Caudate nucleus (tissue), 63 donors: ENCODE measurements at places on chromosomes 1 and 21.
A peak's percentile ranks its signal among the peaks of the same experiment; 100 is the strongest.

DNA sequence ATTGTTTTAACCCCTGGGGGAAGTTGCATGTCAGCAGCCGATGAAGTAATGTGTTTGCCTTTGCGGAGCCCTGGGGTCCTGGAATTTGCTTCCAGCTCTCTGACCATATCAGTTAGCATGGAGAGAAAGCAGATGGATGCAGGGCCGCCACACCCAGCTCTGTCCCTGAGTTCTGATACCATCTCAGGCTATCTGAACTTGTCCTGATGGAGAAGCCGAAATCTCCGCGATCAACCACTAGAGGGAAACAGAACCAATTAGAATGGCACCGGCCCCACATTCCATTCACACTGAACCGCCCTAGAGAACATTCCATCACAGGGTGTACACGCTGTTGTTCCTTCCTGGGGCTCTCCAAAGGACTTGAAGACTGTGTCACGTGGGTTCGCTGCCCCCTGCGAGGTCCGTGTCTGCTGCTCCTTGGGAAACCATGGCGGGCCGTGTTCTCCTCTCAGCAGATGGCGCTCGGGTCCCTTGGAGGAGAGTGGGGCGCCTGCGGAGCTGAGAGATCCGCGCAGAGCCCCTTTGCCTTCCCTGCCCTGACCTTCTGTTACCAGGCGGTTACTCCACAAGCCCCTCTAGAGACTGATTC, 75.4 kb downstream of the ABCA4 start:
- DNase-seq, result peak; percentile 35

DNA sequence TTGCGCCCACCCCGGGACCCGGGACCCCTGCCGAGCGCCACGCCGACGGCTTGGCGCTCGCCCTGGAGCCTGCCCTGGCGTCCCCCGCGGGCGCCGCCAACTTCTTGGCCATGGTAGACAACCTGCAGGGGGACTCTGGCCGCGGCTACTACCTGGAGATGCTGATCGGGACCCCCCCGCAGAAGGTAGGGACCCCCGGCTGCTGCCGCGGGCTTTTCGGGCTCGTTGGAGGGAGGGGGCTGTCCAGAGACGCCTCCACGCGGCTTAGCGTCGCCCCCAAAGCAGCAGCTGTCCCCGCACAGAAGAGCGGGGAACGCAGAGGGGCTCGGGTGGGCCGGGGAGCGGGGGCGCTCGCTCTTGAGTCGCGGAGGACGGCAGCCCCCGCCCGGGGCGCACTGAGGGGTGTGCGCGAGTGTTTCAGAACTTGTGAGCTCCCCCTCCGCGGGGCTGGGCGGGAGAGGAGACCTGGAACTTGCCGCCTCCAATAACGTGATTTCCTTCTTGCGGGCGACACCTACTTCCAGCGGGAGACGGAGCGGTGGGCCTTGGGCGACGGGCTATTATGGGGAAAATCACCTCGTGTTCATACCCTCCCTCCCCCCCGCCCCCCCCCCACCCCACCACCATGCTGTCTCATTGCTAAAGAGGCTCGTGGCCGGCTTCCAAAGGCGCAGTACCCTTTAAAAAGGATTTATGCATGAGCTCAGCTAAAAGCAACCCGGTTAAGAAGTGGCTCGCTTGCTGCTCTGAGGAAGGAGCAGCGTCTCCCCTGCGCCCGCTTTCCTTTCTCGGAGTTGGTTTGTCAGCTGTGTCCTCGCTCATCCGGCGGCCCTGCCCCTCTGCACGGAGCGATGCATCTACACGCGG, 664 bp downstream of the BACE2 start:
- no peak for DNase-seq

GRCh38 chr1:54371038-54371941, 34.9 kb downstream of the SSBP3 start:
- no peak for DNase-seq

DNA sequence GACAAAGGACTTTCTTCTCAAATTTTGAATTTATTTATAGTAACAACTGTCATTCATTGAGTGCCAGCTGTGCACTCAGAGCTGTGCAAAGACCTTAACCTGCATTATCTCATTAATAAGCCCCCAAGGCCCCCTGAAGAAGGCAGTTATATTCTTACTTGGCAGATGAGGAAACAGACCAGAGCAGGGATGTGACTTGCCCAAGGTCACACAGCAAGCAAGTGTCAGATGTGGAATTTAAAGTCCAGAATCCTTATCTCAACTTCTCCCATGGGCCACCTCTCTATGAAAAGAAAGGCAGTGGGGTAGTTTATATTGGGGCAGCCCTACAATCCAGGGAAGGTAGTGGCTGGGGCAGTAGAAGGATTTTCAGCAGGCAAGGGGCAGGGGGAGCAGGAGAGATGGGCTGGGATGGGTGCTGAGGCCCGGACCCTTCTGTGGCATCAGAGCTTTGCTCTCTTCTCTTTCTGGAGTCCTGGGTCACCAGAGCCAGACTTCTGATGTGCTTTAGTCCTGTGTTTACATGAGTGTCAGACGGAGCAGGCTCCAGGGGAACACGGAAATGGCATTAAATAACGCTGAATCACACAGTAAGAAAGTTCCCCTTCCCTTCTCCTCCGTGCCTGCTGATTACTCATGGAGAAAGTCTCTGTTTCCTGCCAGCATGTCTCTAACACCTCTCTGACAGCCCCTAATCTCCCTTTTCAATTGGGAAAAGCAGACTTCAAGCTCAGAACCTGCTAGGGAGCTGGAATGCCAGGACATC, 39.5 kb downstream of the EPHB2 start:
- DNase-seq, result no peak

DNA sequence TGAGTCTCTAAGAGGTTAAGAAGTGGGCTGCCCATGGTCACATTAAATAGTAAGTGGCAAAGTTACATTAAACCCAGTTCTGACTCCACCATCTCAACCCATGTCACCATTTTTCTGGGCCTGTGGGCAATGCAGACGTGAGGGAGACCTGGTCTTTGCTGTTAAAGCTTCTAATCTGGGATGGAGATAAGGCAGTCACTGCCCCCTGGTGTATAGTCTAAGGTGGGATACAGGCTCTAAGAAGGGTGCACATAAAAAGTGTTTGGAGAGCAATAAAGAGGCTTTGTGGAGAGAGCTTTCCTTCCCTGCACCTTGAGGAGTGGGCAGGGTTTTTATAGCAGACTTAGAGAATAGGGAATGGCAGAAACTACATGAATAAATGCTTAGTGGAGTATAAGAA, 141.3 kb downstream of the ROR1 start:
- DNase-seq, result no peak

DNA sequence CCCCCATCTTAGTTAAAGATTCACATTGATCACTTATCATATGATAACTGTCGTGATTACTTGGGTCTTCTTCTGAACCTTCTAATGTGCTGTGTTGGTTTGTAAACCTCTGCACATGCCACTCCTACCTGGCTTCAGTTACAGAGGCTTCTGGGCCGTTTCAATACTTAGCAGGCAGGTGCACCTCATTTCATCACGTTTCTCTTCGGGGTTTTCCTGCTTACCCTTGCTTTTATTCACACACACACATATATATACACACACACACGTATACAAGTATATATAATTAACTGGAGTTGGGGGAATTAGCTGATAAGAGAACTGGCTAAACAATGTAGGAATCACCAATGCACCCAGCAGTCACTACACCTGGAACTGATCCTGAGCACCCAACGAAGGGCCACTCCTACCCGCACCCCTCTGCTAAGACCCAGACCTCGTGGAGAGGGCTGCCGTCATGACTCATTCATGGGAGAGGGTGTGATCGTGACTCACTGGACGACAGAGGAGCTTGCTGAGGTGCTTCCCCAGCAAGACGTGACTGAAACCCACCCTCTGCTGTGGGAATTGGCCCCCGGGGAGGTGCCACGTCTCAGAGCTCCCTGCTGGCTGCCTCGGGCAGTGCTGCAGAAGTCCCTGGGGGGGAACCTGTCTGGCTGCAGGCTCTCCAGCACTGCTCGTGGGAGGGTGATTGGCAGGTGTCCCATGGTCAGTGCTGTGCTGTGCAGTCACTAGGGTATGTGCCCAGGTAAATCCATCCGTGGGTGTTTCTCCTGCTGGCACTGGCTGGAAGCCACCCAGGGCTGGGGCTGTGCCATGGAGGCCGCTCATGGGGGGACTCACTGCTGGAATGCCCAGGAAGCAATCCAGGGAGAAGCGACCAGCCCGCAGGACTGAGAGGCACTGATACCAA, 166.6 kb downstream of the DYRK1A start:
- no peak for DNase-seq
